ENCODE measurements at places on chromosomes 4 and X. TPM values are rescaled to one million over a fixed set of nuclear protein-coding genes. Genes with fewer than 3 reads are reported as not detected.

GRCh38 chrX:131728295-131729145 lies 184.6 kb downstream of the OR13H1 start:
- no peaks in the 10 kb centered on the region for H3K4me1 ChIP-seq
- no peak overlapping the region for H3K27ac ChIP-seq
- peak overlapping the region; percentile 49 for H3K4me3 ChIP-seq
- peak; percentile 91 for DNase-seq
- H3K36me3 ChIP-seq, result no peaks in the 10 kb centered on the region

AVPR2 gene
- 1.5 TPM for total RNA-seq

NUDT10 gene
- 13.6 TPM for total RNA-seq

GPR119 gene
- not detected for total RNA-seq

GRCh38 chr4:98574816-98575215 lies 83.6 kb downstream of the TSPAN5 start:
- H3K4me3 ChIP-seq, result no peak overlapping the region
- DNase-seq, result no peak
- no peaks in the 10 kb centered on the region for H3K27me3 ChIP-seq
- H3K4me1 ChIP-seq, result peaks cover 12% of the 10 kb centered on the region
- no peaks in the 10 kb centered on the region for H3K36me3 ChIP-seq

- no peaks in the 10 kb centered on the region for H3K27me3 ChIP-seq
- no peaks in the 10 kb centered on the region for H3K4me1 ChIP-seq
- no peak overlapping the region for H3K27ac ChIP-seq
- H3K36me3 ChIP-seq, result no peaks in the 10 kb centered on the region
- DNase-seq, result no peak
- H3K4me3 ChIP-seq, result no peak overlapping the region
Observed at GRCh38 chrX:1528186-1528883, 8.7 kb downstream of the P2RY8 start.

DNA sequence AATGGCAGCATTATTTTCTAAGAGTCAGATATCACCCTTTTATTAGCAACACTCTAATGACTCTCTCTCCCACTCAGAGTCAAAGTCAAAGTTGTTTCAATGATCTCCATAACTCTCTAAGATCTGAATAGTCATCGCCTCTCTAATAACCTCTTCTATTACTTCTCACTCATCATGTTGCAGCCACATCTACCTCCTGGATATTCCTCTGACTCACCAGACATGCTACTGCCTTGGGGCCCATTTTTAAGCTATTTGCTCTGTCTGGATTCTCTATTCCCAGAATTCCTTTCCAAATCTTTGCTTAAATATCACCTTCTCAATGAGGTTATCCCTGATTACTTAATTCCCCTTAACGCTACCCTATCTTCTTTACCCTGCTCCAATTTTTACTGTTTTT lies 391.8 kb upstream of the MAGEB16 start:
- no peak overlapping the region for H3K27ac ChIP-seq
- no peaks in the 10 kb centered on the region for H3K4me1 ChIP-seq
- no peaks in the 10 kb centered on the region for H3K36me3 ChIP-seq

Measured in sigmoid colon (tissue), 7 donors.